ENCODE measurements at places on chromosomes 11 and 22.

- no peak for DNase-seq
Observed at GRCh38 chr22:19120829-19121630, 1.2 kb downstream of the DGCR2 start.

- DNase-seq = peak; percentile 22
Observed at GRCh38 chr22:31490496-31490925, 869 bp upstream of the EIF4ENIF1 start.

GRCh38 chr11:2381494-2382128 lies 4.5 kb downstream of the CD81 start:
- no peak for DNase-seq

DNA sequence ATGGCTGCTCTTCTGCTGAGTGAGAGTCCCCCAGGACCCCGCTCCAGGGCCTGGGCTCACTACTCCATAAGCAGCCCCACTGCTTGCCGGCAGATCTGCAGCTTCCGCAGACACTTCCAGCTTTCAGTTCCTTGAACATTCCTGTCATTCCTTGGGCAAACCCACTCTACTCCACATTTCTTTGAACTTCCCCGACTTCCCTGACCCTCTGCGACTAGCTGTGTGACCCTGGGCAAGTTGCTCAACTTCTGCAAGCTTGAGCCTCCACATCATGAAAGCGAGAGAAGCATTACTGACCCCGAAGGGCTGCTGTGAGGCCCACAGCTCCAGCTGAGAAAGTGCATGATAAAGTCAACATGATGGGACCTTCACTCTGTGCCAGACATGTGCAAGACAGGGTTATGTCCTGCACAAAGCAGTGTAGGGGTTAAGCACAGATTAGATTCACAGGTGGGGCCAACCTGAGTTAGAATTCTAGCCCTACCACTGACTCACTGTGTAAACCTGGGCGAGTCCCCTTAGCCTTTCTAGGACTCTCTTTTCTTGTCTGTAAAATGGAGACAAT lies 51.8 kb downstream of the THAP12 start:
- no peak for DNase-seq

DNA sequence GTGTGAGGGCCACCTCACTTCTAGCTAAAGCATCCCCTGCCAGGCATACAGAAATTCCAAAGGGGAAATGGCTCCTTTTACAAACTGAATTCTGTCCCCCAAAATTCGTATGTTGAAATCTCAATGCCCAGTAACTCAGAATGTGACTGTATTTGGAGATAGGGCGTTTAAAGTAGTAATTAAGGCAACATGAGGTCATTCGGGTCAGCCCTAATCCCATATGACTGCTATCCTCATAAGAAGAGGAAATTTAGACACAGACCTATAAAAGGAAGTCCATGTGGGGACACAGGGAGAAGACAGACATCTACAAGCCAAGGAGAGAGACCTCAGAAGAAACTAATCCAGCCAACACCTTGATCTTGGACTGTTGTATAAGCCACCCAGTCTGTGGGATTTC lies 119.1 kb downstream of the CHST1 start:
- DNase-seq = no peak

DNA sequence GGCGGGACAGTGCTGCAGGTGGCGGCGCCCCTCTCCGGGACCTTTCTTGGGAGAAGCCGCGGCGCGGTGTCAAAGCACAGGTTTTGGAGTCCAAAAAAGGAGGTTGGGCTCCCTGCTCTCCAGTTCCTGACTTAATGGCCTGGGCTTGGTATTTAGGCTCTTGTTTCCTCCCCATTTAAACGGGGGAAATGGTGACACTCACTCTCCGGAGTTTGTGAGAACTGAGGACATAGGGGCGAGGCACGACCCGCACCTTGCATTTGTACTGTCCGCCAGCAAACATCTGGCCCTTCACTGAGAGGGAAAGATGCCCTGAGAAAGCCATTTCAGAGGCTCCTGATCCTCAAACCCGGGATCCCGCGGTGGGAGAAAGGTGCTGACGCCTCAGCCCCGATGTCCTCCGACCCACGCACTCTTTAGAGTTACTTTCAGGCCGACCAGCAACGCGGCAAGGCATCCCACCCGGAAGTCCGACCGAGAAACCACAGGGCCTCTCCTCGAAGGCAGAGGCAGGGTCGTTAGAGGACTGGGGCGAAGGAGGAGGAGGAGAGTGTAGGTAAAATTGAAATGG lies 2.9 kb upstream of the WDR74 start:
- DNase-seq = no peak

GRCh38 chr22:46052331-46052771 lies 75.4 kb upstream of the WNT7B start:
- no peak for DNase-seq

GRCh38 chr22:50704510-50705218 lies 32.0 kb downstream of the SHANK3 start:
- DNase-seq = no peak
